ENCODE measurements at places on chromosomes 6 and 20.

- no peak for DNase-seq
Measured at GRCh38 chr6:167796192-167796981, 30.3 kb upstream of the AFDN start.

DNA sequence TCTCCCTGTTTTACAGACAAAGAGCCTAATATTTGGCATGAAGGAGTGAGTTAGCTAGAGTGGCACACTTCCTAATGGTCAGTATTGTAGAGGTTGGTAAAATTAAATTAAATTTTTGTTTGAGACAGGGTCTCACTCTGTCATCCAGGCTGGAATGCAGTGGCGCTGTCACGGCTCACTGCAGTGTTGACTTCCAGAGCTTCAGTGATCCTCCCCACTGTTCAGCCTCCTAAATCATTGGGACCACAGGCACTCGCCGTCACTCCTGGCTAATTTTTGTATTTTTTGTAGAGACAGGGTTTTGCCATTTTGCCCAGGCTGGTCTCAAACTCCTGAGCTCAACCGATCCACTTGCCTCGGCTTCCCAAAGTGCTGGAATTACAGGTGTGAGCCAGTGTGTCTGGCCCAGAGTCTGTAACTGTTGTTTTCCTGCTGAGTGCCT is 70.9 kb downstream of the SCAND1 start:
- peak; percentile 43 for DNase-seq

DNA sequence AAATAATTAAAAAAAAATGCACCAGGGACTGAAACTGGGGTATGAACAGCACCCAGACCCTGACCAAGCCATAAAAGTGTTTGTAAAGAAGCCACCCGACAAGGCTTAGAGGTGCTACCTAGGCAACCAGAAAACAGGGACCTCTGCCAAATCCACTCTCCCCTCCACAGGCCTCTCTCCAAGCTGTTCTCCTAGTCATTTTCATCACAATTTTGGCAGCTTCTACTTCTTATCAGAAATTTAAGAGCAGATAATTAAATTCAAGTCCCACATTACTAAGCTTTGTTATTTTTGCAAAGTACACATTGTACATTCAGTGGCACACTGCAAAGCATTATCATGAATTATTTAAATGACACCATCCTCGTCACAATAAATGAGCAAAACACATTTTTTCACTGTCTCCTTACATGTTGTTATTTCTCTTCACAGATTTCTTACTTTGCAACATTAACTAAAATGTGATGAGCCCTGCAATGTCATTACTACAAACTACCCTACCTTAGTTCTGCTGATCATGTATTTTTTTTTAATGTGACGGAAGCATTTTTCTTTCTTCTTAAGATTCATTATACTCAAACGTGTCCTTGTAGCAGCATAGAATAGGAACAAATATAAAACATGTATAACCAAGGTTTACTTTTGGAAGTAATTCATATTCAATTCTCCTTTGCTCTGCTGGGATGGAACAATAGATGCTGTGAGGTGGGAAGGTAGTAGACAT is 38.1 kb downstream of the ECT2L start:
- DNase-seq, result no peak

DNA sequence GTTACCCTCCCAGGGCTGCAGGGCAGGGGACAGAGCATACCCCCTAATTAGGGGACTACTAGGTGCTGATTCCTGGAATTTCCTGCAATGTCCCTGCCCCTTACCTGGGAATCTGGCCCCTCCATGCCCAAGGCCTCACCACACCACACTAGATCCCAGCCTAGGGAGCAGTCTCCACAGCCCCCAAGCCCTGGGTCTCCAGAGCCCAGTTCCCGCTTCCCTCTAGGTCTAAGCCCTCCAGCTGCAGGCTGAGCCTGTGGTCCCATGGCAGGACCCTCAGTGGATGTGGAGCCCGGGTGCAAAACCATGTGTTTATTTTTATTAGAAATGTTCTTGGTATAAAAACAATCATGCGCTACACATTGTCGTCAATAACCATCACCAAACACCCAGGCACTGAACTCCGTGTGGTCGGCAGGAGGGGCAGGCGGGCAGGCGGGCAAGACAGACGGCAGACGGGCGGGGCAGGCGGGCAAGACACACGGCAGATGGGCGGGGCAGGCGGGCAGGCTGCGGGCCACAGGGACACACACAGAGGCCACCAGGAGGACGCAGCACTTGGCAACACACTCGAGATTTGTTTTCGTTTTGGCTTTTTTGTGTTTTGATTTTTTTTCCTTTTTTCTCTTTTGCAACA is 124.2 kb downstream of the GRM4 start:
- no peak for DNase-seq

DNA sequence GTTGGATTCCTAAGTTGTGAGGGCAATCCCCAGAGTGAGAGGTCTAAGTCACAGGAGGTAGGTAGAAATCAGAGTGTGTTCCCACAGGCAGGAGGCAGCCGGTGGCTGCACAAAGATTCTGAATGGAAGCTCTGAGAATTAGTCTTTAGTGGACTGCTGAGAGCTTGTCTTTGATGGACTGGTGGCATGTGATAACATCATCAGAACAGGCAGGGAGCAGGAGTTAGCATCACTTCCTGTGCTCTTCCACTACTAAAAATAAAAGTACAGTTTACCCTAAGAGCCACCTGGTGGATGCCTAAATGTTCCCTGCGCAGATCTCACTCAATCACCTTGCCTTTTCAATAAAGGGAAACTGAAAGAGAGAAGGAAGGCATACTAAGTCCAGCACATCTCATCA is 294.6 kb upstream of the POU3F2 start:
- DNase-seq, result no peak

DNA sequence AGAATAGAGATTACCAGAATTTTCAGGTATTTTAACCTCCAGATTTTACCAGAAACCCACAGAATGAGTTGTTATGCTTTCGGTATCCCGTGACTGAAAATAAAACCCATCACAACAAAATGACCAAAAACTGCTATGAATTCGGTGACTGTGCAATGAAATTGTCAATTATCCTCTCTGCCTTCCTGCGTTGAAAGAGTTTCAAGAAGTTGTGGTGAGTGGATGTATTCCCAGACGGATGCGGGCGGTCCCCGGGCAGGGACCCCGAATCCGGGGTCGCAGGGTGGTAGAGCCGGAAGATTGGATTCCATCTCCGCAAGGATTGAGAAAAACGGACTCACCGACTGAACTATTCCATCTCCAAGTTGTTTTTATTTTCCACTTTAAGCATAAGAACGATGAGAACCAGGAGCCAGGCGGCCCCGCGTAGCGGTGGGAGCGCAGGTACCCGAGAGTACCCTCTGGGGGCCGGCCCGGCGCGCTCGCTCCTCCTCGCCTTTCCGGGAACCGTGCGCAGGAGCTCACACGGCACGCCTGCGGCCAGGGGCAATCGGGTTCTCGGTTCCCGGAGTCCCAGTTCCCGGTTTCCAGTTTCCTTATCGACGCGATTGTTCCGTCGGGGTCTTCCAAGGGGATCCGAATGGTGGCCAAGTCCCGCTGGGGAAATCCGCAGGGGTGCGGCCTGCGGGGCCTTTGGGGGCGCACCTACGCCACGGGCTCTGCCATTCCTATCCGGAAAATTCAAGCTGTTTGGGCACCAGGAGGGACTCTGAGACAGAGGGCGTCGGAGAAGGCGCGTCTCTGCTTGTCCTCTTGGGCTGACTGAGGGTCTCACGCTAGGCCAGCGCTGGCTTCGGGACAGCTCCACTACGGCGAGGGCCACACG is 104.9 kb upstream of the PRDM1 start:
- no peak for DNase-seq

DNA sequence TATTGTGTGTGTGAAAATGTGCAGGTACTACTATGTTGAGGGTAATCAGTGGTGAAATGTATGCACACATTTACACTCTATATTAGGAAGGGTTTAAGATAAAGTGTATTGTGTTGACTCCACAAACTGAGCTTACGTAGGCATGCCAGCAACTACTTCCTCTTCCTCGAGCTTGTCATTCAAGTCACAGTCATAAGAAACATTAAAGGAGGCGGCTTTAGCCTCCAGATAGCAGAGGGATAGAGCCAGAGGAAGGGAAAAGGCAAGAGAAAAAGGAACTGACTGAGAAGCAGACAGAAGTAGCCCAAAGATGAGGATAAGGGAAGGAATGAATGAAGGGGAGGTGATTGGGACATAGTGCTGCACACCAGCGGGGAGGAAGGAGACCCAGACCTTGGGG is 55.2 kb downstream of the SMLR1 start:
- no peak for DNase-seq

DNA sequence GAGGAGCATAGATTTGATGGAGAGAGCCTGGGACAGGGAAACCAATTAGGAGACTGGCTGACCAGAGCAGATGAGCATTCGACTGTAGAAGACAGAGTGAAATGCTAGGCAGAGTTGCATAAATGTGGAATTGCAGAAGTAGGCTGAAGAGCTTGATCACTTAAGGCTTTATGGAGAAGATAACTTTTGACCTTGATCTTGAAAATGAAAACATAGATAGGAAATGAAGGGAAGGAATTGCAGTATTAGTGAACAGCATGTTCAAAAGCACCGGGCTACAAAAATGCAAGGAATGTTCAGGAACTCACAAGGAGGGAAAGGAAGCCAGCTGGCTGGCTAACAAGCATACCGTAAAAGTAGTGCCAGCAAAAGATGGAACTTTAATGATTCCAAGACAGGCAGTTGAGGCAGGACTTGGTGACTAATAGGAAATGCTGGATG is 20.5 kb upstream of the LTV1 start:
- DNase-seq, result peak; percentile 61

DNA sequence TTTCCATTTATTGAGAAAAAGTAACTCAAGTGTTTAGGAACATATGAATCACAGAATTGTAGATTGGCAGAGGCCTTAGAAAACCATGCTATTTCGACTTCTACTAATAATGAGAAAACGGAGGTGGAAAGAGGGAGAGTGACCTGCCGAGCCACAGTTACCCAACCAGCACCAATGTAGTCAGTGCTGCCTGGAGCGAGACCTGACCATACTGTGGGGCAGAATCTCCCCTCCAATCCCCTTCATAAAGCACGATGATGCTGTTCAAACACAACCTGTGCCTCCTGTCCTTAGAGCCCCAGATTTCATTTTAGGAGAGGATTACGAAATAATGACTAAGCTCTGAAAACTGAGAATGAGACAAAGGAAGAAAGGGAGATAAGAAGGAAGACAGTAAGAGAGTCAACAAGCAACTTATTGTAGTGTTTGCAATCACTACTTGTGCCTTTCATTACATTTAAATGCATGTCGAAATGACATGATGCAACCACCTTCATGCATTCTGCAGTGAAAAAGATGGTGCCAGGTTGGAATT is 70.6 kb downstream of the ATXN1 start:
- peak; percentile 52 for DNase-seq

DNA sequence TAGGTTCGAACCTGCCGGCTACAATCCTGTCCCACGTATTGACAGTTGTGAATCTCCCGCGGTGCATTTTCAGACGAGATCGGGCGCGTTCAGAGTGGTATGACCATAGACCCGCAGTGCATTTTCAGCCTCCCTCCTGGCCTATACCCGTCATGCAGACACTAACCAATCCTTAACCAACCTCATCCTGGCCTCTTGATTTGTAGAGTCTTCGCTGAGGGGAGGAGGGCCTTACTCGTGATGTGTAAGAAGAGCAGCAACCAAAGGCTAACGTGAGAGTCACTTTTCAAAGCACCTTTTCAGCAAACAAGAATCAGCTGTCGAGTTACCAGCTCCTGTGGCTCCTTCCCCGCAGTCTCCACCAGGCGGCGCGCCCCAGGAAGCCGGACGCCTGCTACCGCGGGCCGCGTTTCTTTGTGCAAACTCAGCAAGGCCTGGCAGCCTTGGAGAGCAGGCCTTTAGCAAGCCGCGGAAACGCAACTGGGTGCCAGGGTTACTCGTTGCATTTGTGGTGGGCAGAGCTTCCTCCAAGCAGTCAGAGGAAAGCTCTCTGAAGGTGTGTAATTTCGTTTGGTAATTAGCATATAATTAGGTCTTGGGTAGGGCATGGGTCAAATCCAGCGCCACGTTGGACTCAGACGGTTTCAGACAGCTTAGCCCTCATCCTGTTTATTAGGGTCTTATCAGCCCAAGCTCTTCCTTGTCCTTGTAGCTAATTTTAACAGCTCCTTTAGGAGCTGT is 139.8 kb downstream of the OR2B2 start:
- peak; percentile 83 for DNase-seq

GRCh38 chr6:137788248-137788647 is 78.8 kb upstream of the TNFAIP3 start:
- DNase-seq, result no peak

DNA sequence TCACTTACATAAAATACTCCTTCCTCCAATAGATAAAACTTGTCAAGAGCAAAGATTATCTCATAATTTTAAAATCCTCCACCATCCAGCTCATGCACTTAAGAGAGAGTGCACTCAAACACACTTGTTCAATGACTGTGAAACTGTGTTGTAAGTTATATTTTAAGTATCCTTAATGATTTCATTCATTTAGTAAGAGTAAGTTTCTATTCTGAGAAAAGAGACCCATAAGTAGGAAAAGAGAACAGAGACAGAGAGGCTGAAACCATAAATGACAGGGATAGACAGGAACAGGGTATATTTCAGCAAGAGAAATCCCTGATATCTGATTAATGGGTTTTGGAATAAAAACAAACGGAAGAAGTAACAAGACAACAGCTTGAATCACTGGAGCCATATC is 8.2 kb downstream of the SSR1 start:
- DNase-seq, result no peak

DNA sequence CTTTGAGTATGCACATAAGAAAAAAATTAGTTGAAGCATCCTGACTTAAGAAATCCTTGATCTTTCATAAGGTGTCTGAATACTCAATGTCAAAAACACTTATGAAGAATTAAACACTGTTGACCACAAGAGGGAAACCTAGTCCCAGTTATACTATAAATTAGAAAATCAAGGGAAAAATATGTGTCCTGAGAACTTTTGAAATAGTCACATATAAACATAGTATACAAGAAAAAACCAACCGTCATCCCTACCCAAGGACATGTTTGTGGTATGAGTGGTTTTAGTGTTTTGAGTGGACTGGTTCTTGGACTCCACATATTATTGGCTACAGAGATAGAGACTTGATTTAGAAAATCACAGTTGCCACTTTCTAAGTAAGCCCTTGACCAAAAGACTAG is 7.6 kb upstream of the HLA-DRA start:
- DNase-seq, result peak; percentile 19

GRCh38 chr6:155273431-155273830 is 9.6 kb downstream of the CLDN20 start:
- peak; percentile 94 for DNase-seq

DNA sequence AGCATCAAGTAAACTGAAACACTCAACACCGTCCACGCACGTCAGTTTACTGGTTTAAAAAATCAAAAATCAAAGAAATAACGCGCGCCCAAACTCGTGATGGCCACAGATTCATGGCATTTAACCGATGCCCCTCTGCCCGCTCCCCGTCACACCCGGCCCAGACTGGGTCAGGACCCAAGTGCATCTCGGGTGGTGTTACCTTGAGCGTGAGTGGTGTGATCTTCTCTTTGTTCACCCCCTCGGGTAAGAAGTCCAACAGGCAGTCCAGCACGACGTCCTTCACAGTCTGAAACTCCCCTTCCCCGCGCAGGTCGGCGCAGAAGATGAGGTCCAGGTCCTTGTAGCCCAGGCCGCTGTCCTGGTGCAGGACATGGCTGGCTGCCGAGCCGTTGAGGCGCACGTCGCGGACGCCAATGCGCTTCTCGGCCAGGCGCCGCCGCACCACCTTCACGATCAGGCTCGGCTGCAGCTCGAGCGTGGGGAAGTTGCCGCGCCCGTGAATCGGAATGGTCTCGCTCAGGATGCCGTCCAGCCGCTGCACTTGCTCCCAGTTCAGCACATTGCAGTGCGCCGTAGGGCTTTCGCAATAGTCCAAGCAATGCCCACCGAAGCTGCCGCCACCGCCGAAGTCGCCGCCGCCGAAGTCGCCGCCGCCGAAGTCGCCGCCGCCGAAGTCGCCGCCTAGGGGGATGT is 945 bp downstream of the TENT5A start:
- DNase-seq, result peak; percentile 58

All from EL (cell line).